Smooth muscle cell of trachea (primary cell): ENCODE measurements at places on chromosomes 16 and 17. TPM values are rescaled to one million over a fixed set of nuclear protein-coding genes. Genes with fewer than 3 reads are reported as not detected.

The ENPP7 gene
- not detected in 2 replicates for total RNA-seq

The CTF1 gene
- 3.3 and 6.1 TPM in 2 replicates for total RNA-seq

The CDH5 gene
- 1.5 TPM in 1 of 2 replicates, not detected in the other for total RNA-seq

The NPIPB6 gene
- total RNA-seq: 1.3 and 6.1 TPM in 2 replicates

The NPIPB2 gene
- total RNA-seq: 9.3 and 13.6 TPM in 2 replicates

The PGP gene
- 7.4 and 10.6 TPM in 2 replicates for total RNA-seq

The CTRL gene
- 0.33 and 0.44 TPM in 2 replicates for total RNA-seq

The ACSM2A gene
- not detected in 2 replicates for total RNA-seq

The SOX8 gene
- total RNA-seq: under 0.01 and 0.17 TPM in 2 replicates
